Stimulated activated naive CD8-positive, alpha-beta T cell treated with anti-CD3 and anti-CD28 coated beads, Interleukin-15, Interleukin-2, amounts not matched to agents 100 U/mL and 50 U/mL, for 24 hours (primary cell): ENCODE measurements at places on chromosomes 11 and 22.

GRCh38 chr11:111524056-111524455 lies 9.5 kb downstream of the HOATZ start:
- no peak for DNase-seq

DNA sequence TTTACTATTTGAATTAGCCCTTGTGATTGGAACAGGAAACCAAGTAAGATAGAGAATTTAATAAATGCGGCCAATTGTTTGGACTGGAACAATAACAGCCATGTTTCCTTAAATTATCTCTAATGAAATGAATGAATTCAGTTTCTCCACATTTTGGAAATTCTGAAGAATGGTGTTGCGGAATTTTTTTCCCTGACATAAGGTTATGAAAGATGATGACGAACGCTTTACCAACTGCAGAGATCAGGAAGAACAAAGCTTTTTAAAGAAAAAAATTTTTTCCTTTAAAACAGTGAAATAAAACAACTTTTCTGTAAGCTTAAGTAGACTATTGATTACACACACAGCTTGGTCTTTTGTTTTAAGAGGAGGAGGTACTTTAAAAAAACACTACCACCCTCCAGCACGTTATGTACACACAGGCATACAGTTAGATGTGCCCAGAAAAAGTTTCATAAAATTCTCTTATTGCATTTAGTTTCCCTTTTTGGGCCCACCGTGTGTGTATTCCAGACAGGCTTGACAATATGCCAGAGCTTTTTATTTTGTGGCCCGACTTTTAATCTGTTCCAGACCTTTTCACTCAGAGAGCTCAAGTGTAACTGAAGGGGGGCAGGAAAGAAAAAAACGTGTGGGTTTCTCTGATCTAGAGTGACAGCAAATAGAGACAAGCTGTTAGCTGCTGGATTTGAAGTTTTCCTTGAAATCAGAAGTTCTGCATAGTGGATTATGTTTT lies 77.3 kb downstream of the YAP1 start:
- no peak for DNase-seq

DNA sequence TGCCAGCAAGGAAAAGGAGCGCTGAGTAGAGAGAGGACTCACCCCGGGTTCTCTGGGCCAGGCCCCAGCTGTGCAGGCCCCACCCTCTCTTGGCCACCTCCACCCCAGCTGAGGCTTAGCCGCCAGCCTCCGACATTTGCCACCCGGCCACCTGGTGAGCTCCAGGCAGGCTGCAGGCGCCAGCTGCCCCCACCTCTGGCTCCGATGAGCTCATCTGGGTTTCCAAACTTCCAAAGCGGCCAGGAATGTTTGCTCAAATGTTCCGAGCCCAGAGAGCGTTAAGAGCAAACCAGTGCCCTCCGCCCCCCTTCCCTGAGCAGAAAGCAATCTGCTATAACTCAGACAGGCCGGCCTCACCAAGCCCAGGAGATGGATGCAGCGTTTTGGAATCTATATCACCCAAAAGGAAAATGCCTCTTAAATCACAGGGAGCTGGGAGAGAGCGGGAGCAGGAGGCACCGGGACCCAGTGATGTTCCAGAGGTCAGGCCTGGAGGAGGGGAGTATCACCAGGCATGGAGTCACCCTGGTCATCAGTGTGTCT lies 9.1 kb upstream of the MN1 start:
- DNase-seq, result no peak

- no peak for DNase-seq
Measured at GRCh38 chr11:111733016-111733415, 33.2 kb downstream of the PPP2R1B start.

- no peak for DNase-seq
Measured at GRCh38 chr11:110525883-110526282, 96.1 kb downstream of the FDX1 start.
